ENCODE measurements at places on chromosomes 12 and 14. TPM values are rescaled to one million over a fixed set of nuclear protein-coding genes. Genes with fewer than 3 reads are reported as not detected.

FZD10 gene
- not detected for total RNA-seq

DNA sequence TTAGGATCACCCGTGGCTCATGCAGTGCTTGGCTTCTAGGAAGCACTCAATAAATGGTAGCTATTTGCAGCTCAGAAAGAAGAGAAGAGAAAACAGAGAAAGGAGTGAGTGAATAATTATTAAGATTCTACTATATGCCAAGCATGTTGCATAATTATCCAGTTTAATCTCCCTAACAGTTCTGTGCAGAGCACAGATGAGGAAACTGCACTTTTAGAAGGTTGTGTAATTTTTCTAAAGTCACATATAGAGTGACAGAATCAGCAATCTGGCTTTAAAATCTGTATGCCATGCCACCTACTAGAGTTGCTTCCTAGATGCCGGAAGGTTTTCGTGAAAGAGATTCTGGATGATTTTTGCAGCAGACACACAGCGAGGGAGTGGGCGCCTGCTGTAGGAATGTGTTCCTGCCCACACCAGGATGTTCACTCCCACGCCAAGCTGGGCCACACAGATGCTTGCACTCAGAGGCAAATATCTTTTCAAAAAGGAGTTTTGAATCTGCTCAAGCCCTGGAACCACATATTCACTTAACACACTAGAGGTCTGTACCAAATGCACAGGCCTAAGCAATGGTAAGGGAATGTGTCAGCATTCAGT lies 50.2 kb upstream of the SMCO2 start:
- H3K36me3 ChIP-seq: no peaks in the 10 kb centered on the region
- H3K4me1 ChIP-seq: no peaks in the 10 kb centered on the region
- no peaks in the 10 kb centered on the region for H3K27me3 ChIP-seq

TPPP2 gene
- total RNA-seq: not detected

DNA sequence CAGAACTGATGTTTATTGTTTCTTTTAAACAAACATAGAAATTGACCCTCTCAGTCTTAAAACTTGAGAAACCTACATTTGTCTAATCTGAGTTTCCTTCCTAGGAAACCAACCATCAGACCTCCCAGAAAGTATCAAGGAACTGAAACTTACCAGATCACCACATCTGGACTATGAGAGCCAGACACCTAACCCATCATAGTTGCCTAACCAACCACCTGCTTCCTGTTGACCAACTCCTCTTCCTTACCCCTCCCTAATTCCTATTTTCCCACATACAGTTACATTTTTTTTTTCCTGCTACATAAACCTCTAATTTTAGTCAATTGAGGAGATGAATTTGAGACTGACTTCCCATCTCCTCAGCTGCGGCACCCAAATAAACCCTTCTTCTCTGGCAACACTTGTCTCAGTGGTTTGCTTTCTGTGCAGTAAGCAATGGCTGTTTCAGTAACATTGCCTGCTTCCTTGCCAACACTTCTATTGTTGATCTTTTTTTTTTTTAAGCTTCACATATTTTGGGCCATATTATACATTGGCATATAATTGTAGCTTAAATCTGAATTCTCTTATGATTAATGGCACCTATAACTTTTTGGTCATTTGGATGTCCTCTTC lies 34.3 kb downstream of the KLRD1 start:
- H3K27ac ChIP-seq: no peak overlapping the region
- no peaks in the 10 kb centered on the region for H3K27me3 ChIP-seq
- no peak for DNase-seq
- no peaks in the 10 kb centered on the region for H3K36me3 ChIP-seq
- H3K4me1 ChIP-seq: peaks cover 17% of the 10 kb centered on the region
- H3K4me3 ChIP-seq: no peak overlapping the region

- no peaks in the 10 kb centered on the region for H3K4me1 ChIP-seq
- H3K4me3 ChIP-seq: no peak overlapping the region
- no peaks in the 10 kb centered on the region for H3K27me3 ChIP-seq
- no peak overlapping the region for H3K27ac ChIP-seq
- no peaks in the 10 kb centered on the region for H3K36me3 ChIP-seq
Measured at GRCh38 chr14:41636492-41637392, 30.1 kb downstream of the LRFN5 start.

DNA sequence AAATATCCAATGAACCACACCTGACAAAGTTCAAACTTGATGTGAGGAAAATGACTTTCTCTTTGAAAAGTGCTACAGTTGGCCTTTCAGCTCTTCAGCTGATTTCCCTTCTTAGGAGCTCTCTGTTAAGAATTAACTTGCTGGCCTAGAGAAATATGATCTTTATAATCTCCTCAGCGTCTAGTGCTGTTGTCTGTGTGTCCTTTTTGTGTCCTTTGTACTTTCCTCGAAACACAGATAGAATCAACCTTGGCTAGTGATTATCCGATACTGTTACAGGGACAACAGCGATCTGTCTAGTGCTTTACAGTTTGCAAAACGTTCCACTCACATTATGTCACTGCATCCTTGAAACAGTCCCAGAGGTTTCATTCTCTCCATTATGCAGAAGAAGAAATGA lies 162.8 kb upstream of the RMST start:
- no peaks in the 10 kb centered on the region for H3K36me3 ChIP-seq
- H3K4me3 ChIP-seq: no peak overlapping the region
- H3K27me3 ChIP-seq: no peaks in the 10 kb centered on the region
- H3K27ac ChIP-seq: no peak overlapping the region
- no peaks in the 10 kb centered on the region for H3K4me1 ChIP-seq
- no peak for DNase-seq

DHRS2 gene
- 0.44 TPM for total RNA-seq

- H3K27ac ChIP-seq: no peak overlapping the region
- H3K36me3 ChIP-seq: no peaks in the 10 kb centered on the region
- H3K4me1 ChIP-seq: peaks cover 6% of the 10 kb centered on the region
- no peak overlapping the region for H3K4me3 ChIP-seq
- no peaks in the 10 kb centered on the region for H3K27me3 ChIP-seq
- DNase-seq: no peak
Measured at GRCh38 chr14:35429951-35430350, 25.4 kb upstream of the NFKBIA start.

DNA sequence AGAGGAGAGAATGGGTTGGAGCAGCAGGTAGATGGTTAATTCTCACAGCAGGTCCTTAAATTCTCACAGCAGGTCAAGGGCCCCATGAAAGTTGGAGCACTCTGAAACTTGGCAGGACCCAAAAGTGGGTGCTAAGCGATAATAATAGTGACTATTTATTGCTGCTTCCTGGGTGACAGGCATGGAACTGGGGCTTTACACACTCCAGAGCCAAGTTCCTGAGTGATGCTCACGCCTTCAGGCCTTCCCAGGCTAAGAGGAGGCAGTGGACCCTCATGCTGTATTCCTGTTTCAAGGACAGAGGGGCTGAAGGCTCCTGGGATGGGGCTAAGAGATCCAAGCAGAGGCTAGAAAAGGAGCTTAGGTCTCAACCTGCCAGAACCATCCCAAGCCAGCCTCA lies 180.9 kb upstream of the VASH1 start:
- DNase-seq: no peak
- no peaks in the 10 kb centered on the region for H3K27me3 ChIP-seq
- H3K27ac ChIP-seq: no peak overlapping the region
- H3K36me3 ChIP-seq: no peaks in the 10 kb centered on the region
- peaks cover 6% of the 10 kb centered on the region for H3K4me1 ChIP-seq

ANAPC5 gene
- 133 TPM for total RNA-seq

GRCh38 chr14:77033622-77034589 lies 5.4 kb upstream of the IRF2BPL start:
- H3K4me1 ChIP-seq: peaks cover 59% of the 10 kb centered on the region
- H3K4me3 ChIP-seq: peak overlapping the region; percentile 26
- peak; percentile 93 for DNase-seq
- H3K27me3 ChIP-seq: no peaks in the 10 kb centered on the region
- H3K36me3 ChIP-seq: no peaks in the 10 kb centered on the region

PHLDA1 gene
- 30.8 TPM for total RNA-seq

DNA sequence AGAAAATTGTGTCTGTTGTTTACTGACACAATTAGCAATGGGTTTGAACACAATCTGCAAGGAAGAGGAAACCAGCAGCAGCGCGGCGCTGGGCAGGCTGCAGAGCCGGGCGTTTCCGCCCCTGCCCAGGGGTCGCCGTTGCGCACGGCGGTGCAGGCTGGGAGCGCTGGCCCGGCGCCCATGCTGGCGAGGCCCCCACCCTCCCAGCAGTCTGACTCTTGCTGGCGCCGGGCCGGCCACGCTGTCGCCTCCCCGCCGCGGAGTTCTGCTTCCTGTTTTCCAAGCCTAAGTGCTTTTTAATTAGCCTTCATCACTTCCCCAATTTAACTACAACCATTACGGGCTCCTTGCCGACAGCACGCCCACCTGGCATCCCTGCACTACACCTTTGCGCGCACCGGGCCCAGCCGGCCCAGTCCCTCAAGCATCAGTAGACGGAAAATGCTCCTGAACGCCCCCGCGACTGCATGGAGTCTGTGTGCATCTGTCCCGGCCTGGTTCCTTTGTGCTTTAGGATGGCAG lies 212.1 kb downstream of the GXYLT1 start:
- DNase-seq: peak; percentile 90
- peak overlapping the region; percentile 25 for H3K4me3 ChIP-seq
- no peaks in the 10 kb centered on the region for H3K27me3 ChIP-seq

SIX6 gene
- not detected for total RNA-seq

DNA sequence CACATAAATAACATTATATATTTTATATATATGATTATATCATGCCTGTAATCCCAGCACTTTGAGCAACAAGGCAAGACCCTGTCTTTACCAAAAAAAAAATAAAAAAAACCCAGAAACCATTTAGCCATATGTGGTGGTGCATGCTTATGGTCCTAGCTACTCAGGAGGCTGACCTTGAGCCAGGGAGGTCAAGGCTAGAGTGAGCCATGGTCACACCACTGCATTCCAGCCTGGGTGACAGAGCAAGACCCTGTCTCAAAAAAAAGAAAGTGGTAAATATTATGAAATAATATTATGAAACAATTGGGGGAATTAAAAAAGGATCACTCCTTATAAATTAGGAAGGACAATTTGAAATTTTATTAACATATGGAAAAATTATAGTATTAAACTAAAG lies 16.0 kb downstream of the RAD51B start:
- no peak overlapping the region for H3K27ac ChIP-seq
- H3K27me3 ChIP-seq: no peaks in the 10 kb centered on the region
- H3K36me3 ChIP-seq: no peaks in the 10 kb centered on the region
- DNase-seq: no peak
- no peaks in the 10 kb centered on the region for H3K4me1 ChIP-seq

ZNF26 gene
- 9.7 TPM for total RNA-seq

- no peak overlapping the region for H3K27ac ChIP-seq
- no peak for DNase-seq
- no peaks in the 10 kb centered on the region for H3K4me1 ChIP-seq
Measured at GRCh38 chr14:69841656-69842055, 37.6 kb upstream of the SMOC1 start.

- peak overlapping the region; percentile 96 for H3K27ac ChIP-seq
- no peak for DNase-seq
- no peaks in the 10 kb centered on the region for H3K36me3 ChIP-seq
- H3K4me1 ChIP-seq: peaks cover 32% of the 10 kb centered on the region
- no peak overlapping the region for H3K4me3 ChIP-seq
Measured at GRCh38 chr12:93776581-93777018, 99.4 kb downstream of the CRADD start.

GRCh38 chr14:75558440-75558839 lies 20.0 kb upstream of the FLVCR2 start:
- no peaks in the 10 kb centered on the region for H3K4me1 ChIP-seq
- H3K27me3 ChIP-seq: no peaks in the 10 kb centered on the region
- H3K27ac ChIP-seq: no peak overlapping the region
- DNase-seq: no peak

MIP gene
- total RNA-seq: not detected

DNA sequence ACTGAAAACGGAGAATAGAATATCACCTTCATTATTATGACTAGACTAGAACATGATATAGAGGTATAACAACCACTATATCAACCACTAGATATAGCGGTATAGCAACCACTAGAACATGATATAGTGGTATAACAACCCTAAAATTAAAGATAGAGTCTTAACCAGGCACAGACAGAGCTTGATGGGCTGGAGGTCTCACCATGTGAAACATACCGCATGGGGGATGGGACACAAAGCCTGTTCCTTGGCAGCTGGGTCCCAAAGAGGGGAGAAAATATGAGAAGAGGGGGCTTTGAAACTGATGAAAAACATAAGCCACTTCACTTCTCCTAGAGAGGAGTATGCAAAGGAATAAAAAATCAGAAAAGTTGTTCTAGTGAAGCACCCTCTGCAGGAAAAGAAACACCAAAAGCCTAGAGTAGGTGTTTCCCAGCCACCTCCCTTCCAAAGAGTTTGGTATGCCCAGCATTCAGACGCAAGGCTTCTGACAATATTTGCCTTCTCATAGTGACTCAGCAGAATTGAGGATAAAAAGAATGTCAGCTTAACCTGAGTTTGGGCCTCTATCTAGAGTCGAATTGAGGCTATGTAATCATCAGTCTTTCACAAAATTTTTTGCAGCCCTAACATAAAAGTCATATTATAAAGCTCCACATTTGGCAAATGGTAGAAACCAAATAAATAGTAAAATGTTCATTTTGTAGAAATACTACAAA lies 316.4 kb downstream of the NOVA1 start:
- no peaks in the 10 kb centered on the region for H3K36me3 ChIP-seq
- no peaks in the 10 kb centered on the region for H3K27me3 ChIP-seq
- H3K4me1 ChIP-seq: no peaks in the 10 kb centered on the region
- no peak overlapping the region for H3K27ac ChIP-seq

LMO3 gene
- total RNA-seq: not detected

DNA sequence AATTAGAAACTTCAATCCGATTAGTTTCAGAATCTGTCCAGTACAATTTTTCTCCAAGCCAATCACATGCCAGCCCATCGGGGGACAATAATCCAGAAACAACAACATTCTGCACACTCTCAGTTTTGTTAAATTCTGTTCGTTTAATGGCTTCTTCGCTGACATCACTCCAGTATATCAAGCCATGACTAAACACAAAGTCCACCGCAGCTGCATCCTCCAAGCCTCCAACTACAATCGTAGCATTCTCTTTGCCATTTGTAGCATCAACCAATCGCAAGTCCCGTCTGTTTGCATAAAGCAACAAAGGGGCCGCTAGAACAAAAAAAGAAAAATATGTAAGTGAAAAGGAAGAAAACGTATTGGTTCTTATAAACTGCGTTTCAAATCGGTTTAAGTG lies 22.5 kb downstream of the LRP6 start:
- H3K36me3 ChIP-seq: peaks cover 3% of the 10 kb centered on the region
- no peak overlapping the region for H3K4me3 ChIP-seq
- no peak overlapping the region for H3K27ac ChIP-seq
- H3K4me1 ChIP-seq: peaks cover 6% of the 10 kb centered on the region
- no peak for DNase-seq
- no peaks in the 10 kb centered on the region for H3K27me3 ChIP-seq

DNA sequence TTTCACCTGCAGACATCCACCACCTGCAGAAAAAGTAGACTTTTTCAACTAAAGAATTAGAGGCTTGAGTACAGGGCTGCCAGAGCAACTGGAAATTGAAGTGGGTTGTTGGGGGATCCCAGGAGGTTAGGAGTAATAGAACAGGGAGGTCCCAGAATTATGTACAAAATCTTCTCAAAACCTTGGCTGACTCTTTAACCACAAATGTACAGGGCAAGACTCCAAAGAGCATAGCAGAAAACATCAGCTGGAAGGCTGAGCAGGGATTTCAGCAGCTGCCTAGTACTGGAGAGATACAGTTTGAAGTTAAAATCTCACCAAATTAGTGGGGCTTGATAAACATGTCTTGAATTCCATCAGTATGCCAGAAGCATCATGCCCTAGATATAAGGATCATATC lies 191.6 kb downstream of the CRADD start:
- no peaks in the 10 kb centered on the region for H3K36me3 ChIP-seq
- DNase-seq: no peak
- no peaks in the 10 kb centered on the region for H3K4me1 ChIP-seq
- no peak overlapping the region for H3K4me3 ChIP-seq
- H3K27me3 ChIP-seq: peaks cover 3% of the 10 kb centered on the region

KERA gene
- not detected for total RNA-seq

MYH6 gene
- total RNA-seq: not detected

PIK3C2G gene
- not detected for total RNA-seq
